A375 (cell line): ENCODE measurements at places on chromosomes 12 and 14. TPM values are rescaled to one million over a fixed set of nuclear protein-coding genes. Genes with fewer than 3 reads are reported as not detected.

Gene NTN4
- 11.7 and 21.4 TPM in 2 replicates for total RNA-seq

Gene CLEC4E
- total RNA-seq, result not detected in 2 replicates

Gene CMKLR1
- 0.21 and 0.23 TPM in 2 replicates for total RNA-seq

Gene MYH6
- total RNA-seq, result not detected in 2 replicates

Gene KRT78
- not detected in 2 replicates for total RNA-seq

Gene AVPR1A
- not detected in 2 replicates for total RNA-seq

Gene ADGRD1
- 0.04 and 0.27 TPM in 2 replicates for total RNA-seq

Gene CMA1
- total RNA-seq, result not detected in 2 replicates

Gene LHX5
- not detected in 2 replicates for total RNA-seq

Gene CD163
- total RNA-seq, result not detected in 2 replicates

Gene TMEM30B
- not detected in 2 replicates for total RNA-seq

Gene AQP2
- not detected in 2 replicates for total RNA-seq

Gene GARIN6
- not detected in 2 replicates for total RNA-seq

Gene MYL2
- total RNA-seq, result not detected in 2 replicates

Gene ERBB3
- total RNA-seq, result 156 and 173 TPM in 2 replicates

Gene AHNAK2
- 12.6 and 14.7 TPM in 2 replicates for total RNA-seq

Gene KRT5
- total RNA-seq, result not detected in 2 replicates
